ENCODE measurements at places on chromosomes 2 and 18.

- no peak for DNase-seq
These were observed 177.4 kb downstream of the CAPN13 start for GRCh38 chr2:30629866-30630265.

DNA sequence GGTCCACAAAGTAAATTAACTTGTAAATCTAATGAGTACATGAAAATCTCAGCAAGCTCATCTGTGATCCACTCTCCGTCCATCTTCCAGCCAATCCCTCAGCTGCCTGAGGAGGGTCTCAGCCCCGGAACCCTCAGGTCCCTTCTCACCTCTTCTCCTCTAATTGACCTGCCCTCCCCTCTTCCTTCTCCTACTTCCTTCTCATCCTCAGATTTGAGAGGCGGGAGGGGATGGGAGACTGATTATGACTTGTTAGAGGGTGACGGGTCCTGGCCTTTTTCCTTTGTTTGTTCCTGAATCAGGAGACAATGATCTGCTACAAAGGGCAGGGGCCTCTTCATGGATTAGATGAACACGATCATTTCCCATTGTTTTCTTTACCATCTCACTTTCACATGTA, 80.1 kb downstream of the CYBRD1 start:
- no peak for DNase-seq

DNA sequence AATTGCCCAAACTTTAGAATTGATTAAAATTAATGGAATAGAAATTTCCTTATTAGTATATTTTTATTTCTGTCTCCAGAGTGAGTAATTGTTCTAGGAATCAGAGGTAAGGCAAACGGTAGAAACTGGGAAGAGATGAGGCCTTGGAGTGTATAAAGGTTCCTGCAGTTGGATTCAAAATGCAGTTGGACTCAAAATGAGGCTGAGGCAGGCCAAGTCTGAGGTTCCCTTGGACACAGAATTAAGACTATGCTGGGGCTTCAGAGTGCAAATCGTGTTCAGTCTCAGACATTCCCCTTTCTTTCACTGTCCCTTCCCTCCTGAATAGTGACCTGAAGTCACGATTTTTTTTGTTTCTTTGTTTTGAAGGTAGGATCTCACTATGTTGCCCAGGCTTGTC, 746.9 kb upstream of the NRXN1 start:
- DNase-seq: no peak

GRCh38 chr2:230356084-230356483, 29.1 kb downstream of the SP140L start:
- DNase-seq: no peak

GRCh38 chr2:63676135-63676534, 87.4 kb downstream of the MDH1 start:
- DNase-seq: no peak

- no peak for DNase-seq
These were observed 754 bp downstream of the ATG16L1 start for GRCh38 chr2:233252227-233252626.

- peak; percentile 39 for DNase-seq
These were observed 56.9 kb downstream of the COL4A4 start for GRCh38 chr2:227106845-227107759.

GRCh38 chr2:212078103-212078502, 460.5 kb downstream of the ERBB4 start:
- no peak for DNase-seq

DNA sequence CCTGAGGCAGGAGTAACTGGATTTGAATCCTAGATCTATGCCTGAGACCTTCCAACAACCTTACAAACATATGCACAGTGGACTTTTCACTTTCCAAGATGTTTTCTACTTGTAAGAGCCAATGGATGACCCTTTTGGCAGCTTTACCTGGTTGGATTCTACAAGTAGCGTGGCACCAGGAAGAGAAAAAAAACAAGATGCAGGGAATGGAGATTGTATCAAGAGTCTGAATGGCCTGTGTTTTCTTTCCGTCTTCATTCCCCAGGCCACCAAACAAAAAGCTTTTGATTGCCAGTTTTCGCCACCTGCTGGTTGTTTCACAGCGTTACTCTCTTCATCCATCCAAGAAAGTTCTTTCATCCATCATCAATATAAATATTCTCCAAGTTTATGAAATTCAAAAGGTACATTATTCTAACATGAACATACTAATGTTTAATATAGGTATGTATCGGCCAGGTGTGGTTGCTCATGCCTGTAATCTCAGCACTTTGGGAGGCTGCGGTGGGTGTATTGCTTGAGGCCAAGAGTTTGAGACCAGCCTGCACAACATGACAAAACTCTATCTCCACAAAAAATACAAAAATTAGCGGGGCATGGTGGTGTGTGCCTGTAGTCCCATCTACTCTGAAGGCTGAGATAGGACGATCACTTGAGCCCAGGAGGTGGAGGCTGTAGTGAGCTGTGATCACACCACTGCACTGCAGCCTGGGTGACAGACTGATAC, 3.5 kb upstream of the BCL2 start:
- peak; percentile 67 for DNase-seq
